ENCODE measurements at places on chromosomes 12 and 14. TPM values are rescaled to one million over a fixed set of nuclear protein-coding genes. Genes with fewer than 3 reads are reported as not detected.

PROX2 gene
- not detected for total RNA-seq

RTN1 gene
- 0.80 TPM for total RNA-seq

EPS8 gene
- 7.7 TPM for total RNA-seq

DNA sequence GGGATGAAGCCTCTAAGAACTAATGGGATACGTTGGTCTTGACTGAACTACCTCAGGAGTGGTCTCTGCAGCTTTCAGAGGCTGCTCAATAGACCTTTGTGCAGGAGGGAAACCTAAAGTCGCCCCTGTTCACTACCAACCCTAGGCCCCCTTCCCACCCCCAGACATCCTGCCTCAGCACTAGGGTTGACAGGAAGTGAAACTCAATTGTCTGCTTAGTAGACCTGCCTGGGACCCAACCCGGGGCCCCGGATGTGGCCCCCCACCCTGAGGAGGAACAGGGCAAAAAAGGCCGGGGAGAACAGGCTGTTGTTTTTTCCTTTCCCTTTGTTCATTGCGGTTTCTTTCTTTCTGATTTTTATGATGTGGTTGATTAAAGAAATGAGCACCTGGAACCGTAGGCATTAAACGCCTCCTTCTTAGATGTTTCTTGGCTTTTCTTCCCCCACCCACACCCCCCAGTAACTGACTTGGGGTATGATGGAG, 1.6 kb upstream of the DGKA start:
- ATAC-seq: no peak

DNA sequence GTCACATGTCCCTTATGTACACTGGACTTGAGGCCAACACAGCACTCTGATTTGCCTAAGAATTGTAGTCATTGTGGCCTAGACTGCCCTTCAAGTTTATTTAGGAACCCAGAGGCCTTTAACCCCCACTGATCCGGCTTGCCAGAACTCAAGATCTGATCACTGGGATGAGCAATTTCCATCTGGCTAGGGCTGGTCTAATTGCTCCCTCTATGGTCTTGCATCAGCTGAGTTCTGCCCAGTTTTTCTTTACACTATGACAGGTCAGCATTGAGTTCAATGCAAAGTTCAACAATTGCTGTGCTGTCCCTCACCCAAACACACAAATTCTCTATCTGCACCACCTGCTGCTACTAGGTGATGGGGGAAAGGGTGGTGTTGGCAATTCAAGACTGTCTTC, 146.9 kb upstream of the MDGA2 start:
- no peak for ATAC-seq

DNA sequence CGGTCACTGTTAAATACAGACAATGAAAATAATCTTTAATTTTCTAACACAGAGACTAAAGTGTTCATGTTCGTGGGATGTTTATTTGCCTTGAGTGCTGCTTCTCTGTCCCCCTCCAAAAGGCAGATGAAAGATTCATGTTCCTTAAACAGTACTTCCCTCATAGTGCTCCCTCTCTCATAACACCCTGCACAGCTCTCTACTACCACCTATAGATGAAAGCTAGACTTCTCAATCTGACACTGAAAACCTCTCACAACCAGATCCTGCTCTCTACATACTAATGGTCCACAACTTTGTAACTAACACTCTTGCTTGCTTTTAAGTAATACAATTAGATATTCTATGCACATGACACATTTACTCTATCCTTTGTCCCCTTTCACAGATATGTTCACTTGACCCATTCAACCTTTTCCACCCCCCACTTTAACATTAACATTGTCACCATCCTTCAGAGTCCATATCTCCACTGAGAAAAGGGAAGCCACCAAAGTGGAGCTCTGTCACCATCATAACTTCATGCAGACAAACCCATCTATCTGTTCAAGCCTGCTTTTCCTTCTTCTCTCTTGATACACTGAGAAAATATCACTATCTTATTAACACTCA, 266.4 kb upstream of the USP15 start:
- peak; percentile 53 for ATAC-seq

DNA sequence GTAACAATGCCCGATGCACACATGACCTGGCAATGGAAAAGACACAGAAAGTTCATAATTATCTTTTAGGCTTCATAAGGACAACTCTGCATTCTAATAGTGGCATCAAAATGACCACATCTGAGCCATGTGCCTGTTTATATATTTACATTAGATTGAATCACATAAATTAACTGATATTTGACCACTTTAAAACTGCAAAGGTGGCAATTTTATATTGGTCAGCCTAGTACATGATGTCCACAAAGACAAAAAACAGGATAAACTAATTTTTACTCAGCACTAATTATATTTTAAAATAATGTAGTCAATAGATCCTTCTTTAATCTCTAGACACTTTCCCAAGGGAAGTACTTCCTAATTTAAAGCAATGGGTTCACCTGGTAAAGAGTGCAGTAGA, 12.0 kb upstream of the OVCH1 start:
- no peak for ATAC-seq

- peak; percentile 27 for ATAC-seq
Measured at GRCh38 chr14:31934767-31935266, 142.3 kb upstream of the ARHGAP5 start.

- no peak for ATAC-seq
Measured at GRCh38 chr14:23602181-23603095, 23.8 kb upstream of the JPH4 start.

- ATAC-seq: no peak
Measured at GRCh38 chr12:95481072-95481471, 7.1 kb downstream of the METAP2 start.

Data from esophagus mucosa (tissue), 1 donor.